ENCODE measurements at places on chromosomes 6 and 20.

- DNase-seq, result peak; percentile 29
Observed at GRCh38 chr6:127302728-127303660, 36.3 kb downstream of the RNF146 start.

GRCh38 chr6:46325561-46326530 is 155.1 kb upstream of the ENPP5 start:
- peak; percentile 2 for DNase-seq

DNA sequence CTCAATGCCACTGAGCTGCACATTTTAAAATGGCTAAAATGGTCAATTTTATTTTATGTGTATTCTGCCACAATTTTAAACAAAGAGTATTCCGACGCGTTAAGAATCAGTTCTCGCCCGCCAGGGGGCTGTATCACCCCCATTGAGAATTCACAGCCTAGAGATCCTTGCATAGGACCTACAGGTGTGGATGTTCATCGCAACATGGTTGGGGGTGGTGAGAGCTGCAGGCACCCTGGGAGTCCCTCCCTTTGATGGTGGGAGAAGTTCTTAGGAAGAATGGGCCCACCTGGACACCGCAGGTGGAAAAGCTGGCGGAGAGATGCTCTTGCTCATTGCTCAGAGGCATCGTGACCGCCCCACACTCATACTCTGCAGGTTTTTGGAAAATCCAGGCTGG is 63.5 kb downstream of the SLC2A10 start:
- no peak for DNase-seq

DNA sequence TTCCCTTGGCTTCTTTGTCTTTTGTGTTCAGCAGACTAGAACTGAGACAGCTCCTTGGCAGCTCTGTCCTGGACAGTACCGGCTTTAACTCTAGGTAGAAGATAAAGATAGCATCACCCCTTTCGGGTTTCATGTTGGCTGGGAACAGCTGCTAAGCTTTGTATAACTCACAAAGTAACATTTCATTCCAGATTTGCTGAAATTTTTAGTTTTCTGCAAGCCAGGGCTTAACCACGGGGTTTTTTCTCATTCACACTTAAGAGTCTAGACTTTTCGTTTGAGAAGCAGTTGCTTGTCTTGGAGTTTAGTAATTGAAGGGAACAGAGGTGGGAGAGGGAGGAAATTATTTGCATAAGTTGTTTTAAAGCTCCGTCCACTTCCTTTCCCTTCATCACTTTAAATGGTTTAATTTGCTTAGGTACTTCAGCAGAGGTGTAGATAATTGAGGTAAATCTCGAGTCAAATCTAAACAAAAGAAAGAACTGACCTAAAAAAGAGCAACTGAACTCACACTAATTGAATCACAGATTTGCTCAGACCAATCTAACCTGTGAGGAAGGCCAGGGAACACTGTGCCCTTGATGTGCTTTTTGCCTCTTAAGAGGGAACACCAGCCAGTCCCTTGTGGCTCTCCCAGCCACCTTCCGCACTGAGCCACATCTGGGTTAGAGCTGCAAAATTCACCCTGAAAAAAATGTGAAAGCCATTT is 48.3 kb downstream of the RREB1 start:
- no peak for DNase-seq

- no peak for DNase-seq
Observed at GRCh38 chr6:170575250-170575649, 9.2 kb downstream of the PDCD2 start.

DNA sequence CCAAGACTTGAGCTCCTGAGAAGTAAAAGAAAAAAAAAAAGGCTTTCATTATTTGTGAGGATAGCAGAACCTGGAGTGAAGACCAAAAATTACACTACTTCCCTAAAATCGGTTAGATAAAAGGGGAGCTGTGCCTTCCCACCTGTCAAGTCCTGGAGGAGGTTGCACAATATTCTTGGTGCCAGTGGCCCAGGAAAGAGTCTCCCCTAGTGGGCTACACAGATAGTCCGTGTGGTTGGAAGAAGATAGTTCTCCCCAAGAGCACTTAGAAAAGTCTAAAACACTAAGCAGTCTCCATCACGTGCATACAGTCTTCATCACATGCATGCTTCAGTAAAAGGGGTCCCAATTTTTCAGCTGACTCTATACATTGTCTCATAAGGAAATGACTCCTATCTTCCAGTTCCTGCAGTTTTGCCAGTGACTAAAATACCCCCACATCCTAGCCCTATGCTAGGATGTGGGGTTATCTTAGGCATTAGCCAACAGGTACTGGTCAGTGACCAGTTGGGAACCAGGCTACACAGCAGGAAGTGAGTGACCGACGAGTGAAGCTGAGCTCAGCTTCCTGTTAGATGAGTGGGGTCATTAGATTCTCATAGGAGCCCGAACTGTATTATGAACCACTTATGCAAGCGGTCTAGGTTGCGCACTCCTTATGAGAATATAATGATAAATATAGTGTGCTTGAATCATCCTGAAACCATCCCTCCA is 199.5 kb upstream of the FAM83B start:
- DNase-seq, result no peak

DNA sequence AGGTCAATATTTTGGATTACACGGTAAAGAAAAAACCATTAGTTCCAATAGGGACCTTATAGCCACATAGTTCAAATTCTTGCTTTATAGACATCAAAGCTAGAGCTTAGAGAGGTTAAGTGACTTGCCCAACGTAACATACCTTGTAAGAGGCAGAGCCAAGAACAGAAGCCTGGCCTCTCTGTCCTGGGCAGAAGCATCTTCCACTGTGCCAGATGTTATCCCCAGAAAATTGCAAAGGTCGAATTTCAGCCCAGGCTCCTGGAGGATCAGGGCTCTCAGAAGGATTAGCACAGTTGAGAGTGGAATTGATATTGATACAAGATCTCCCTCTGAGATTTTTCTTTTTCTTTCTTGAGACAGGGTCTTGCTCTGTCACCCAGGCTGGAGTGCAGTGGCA is 6.1 kb downstream of the SMIM28 start:
- no peak for DNase-seq
